Osteoblast (primary cell): ENCODE measurements at places on chromosomes 6 and 20. TPM values are rescaled to one million over a fixed set of nuclear protein-coding genes. Genes with fewer than 3 reads are reported as not detected.
A peak's percentile ranks its signal among the peaks of the same experiment; 100 is the strongest.

DNA sequence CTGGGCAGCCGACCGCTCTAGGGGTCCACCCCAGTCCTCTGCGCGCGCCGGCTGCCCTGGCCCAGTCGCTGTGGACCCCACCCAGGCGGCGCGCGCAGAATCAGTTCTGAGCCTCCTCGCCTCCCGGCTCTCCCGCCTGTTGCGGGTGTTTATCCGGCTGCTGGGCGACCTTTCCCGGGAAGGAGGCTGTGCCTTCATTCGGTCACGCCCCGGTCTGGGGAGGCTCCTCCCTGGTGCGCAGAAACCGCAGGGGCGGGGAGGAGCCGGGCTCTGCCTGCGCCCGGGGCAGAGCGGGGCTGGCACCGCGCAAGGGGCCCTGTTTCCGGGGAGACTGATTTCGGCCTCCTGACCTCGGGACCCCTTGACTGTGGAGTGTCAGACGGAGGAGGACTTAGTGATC is 80.8 kb upstream of the EYS start:
- H3K27ac ChIP-seq, result no peak overlapping the region
- peak; percentile 17 for DNase-seq
- no peaks in the 10 kb centered on the region for H3K4me1 ChIP-seq
- no peaks in the 10 kb centered on the region for H3K27me3 ChIP-seq

GRCh38 chr6:42229506-42230119 is 12.0 kb upstream of the MRPS10 start:
- peaks cover 21% of the 10 kb centered on the region for H3K4me1 ChIP-seq
- no peak for DNase-seq
- no peaks in the 10 kb centered on the region for H3K27me3 ChIP-seq
- H3K36me3 ChIP-seq, result peaks cover 12% of the 10 kb centered on the region
- H3K27ac ChIP-seq, result no peak overlapping the region

GRCh38 chr6:42038811-42039408 is 11.4 kb upstream of the TAF8 start:
- no peaks in the 10 kb centered on the region for H3K4me1 ChIP-seq
- H3K4me3 ChIP-seq, result no peak overlapping the region
- peaks cover 2% of the 10 kb centered on the region for H3K27me3 ChIP-seq
- DNase-seq, result no peak
- no peaks in the 10 kb centered on the region for H3K36me3 ChIP-seq
- no peak overlapping the region for H3K27ac ChIP-seq

Gene TENT5A
- total RNA-seq, result 79.6 and 82.9 TPM in 2 replicates

Gene MLN
- not detected in 2 replicates for total RNA-seq

DNA sequence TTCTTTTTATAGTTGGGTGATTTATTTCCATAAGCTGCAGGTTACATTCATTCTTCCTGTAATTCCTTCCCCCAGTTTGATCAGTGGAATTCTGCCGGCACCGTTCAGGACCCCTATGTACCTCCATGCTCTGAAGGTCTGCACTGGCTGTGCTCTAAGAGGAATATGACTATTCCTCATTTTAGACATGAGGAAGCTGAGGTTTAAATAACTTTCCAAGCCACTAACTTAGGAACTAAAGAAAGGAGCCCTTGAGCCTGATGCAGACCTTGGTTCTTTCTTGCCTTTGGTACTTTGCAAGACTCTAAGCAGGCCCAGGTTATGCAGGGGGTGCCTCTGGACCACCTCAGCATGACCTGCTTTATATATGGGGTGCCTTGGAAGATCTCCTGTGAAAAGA is 318.5 kb downstream of the QKI start:
- H3K4me1 ChIP-seq, result no peaks in the 10 kb centered on the region
- DNase-seq, result no peak
- H3K4me3 ChIP-seq, result no peak overlapping the region
- H3K27ac ChIP-seq, result no peak overlapping the region

Gene PRPH2
- 3.3 and 3.8 TPM in 2 replicates for total RNA-seq

DNA sequence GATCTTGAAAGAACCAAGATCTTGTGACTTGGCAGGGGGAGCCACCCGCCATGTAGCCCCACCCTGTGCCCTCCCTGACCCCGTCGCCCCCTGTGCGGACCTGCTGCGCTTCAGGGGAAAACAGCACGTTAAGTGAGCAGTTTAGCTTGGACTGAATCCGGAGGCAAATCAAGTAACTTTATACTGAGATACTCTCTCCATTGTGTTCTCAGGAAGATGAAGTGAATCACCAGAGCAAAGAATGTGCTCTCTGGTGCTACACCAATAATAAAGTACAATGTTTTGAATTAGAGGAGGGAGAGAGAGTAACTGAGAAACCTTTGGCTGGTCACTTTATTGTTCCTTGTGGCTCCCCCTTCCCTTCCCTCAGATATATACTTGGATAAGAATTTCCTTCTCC is 83.4 kb downstream of the TXNDC5 start:
- peaks cover 9% of the 10 kb centered on the region for H3K4me1 ChIP-seq
- DNase-seq, result peak; percentile 79
- no peak overlapping the region for H3K4me3 ChIP-seq
- no peaks in the 10 kb centered on the region for H3K27me3 ChIP-seq
- H3K36me3 ChIP-seq, result no peaks in the 10 kb centered on the region
- no peak overlapping the region for H3K27ac ChIP-seq

Gene CPNE5
- total RNA-seq, result under 0.01 TPM in 1 of 2 replicates, not detected in the other

DNA sequence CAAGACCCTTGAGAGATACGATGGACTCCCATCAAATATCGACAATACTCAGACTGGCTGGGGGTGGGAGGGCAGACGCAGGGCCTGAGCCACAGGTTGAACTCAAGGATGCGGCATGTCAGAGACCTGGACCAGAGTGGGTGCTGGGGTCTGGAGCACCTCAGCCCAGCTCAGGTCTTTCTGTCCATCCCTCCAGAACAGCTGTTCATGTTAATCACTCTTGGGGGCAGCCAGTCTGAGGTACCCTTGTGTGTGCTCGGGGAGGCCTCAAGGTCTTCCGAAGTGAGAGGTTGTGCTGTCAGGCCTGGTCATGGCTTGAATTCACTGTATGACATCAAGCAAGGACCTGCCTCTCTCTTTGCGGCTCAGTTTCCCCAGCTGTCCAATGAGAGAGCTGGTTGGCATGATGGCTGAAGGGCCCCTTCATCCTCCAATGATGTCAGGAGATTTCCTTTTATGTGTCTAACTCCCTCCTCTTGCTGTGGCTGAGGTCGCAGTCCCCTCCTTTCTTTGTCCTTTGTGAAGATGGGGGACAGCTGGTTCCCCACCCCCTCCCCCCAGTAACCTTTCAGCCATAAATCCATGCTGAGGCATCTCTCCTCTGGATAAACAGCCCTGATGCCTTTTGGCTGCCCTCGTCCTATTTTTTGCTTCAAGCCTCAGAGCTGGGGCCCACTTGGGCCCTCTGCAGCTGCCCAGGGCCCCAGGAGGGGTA is 15.3 kb downstream of the MYH7B start:
- H3K27me3 ChIP-seq, result peaks cover 8% of the 10 kb centered on the region
- no peak overlapping the region for H3K4me3 ChIP-seq
- H3K4me1 ChIP-seq, result no peaks in the 10 kb centered on the region
- no peak for DNase-seq
- no peaks in the 10 kb centered on the region for H3K36me3 ChIP-seq
- no peak overlapping the region for H3K27ac ChIP-seq

Gene GHRH
- not detected in 2 replicates for total RNA-seq

DNA sequence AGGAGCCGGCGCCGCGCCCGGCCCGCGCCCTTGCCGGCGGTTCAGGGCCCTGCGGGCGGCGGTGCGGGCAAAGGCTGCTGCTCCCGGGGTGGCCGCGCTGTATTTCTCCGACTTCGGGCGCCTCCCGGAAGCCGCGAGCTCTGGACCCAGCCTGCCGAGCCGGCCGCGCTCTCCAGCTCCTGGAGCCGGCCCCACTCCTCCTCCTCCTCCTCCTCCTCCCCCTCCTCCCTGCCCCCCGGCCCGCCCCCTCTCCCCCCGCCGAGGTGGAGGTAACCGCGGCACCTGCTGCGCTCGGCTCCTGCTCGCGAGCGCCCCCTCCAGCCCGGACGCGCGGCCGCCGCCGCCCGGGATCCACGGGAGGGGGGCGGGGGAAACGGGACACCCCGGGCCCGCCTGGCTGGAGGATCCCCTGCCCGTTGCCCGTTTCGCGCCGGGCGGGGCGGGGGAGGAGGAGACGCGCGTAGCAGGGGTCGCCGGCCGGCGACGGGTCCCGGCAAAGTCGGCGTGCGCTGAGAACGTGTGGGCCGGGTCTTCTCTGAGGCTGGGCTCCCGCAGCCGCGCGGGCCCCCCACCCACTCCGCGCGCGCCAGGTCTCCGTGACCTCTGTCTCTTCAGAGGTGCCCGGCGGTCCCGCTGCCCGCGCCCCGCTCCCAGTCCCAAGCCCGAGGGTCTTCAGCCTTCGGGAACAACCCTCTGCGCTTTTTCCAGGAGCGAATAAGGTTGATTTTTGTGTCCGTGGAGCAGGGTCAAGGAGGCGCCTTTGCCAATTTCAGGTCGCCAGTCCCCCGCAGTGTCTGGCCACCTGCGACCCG is at the start of gene SLC22A23:
SLC22A23 (minus strand) TSS at position 153 of the 812 bp plus-strand sequence. CDS start 491 bp downstream, outside the sequence.
- H3K27me3 ChIP-seq, result no peaks in the 10 kb centered on the region
- H3K36me3 ChIP-seq, result no peaks in the 10 kb centered on the region
- DNase-seq, result peak; percentile 99
- H3K27ac ChIP-seq, result peak within 1 kb of the TSS; percentile 25

- no peak overlapping the region for H3K4me3 ChIP-seq
- H3K36me3 ChIP-seq, result no peaks in the 10 kb centered on the region
- H3K27ac ChIP-seq, result no peak overlapping the region
Observed at GRCh38 chr6:38445925-38446324, 193.8 kb downstream of the BTBD9 start.

Gene KCNK16
- not detected in 2 replicates for total RNA-seq

Gene ARFGEF3
- total RNA-seq, result under 0.01 TPM in 2 replicates

Gene LAMA4
- total RNA-seq, result 260 and 456 TPM in 2 replicates

Gene CCM2L
- total RNA-seq, result not detected in 2 replicates

DNA sequence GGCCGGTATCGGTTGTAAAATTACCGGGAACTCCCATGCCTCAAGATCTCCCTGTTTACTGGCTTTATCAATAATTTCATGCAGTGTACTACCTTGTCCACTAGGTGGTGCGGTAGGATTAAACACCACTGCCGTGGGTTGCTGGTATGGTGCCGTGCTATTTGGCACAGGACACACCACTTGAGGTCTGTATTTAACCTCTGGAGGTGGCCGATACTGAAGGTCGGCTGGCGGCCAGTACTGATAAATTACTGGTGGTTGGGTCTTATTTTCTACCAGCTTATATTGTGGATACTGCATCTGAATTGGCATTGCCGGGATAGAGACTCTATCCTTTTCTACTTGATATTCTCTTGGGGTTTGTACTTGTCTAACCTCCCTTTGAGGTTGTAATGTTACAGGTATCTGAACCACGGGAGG is 14.3 kb upstream of the PTCRA start:
- peak; percentile 81 for DNase-seq
- H3K27ac ChIP-seq, result no peak overlapping the region
- H3K4me1 ChIP-seq, result peaks cover 5% of the 10 kb centered on the region
- no peak overlapping the region for H3K4me3 ChIP-seq
- no peaks in the 10 kb centered on the region for H3K36me3 ChIP-seq

Gene EDN3
- total RNA-seq, result not detected in 2 replicates
